ENCODE measurements at places on chromosomes 6 and 20.
A peak's percentile ranks its signal among the peaks of the same experiment; 100 is the strongest.

DNA sequence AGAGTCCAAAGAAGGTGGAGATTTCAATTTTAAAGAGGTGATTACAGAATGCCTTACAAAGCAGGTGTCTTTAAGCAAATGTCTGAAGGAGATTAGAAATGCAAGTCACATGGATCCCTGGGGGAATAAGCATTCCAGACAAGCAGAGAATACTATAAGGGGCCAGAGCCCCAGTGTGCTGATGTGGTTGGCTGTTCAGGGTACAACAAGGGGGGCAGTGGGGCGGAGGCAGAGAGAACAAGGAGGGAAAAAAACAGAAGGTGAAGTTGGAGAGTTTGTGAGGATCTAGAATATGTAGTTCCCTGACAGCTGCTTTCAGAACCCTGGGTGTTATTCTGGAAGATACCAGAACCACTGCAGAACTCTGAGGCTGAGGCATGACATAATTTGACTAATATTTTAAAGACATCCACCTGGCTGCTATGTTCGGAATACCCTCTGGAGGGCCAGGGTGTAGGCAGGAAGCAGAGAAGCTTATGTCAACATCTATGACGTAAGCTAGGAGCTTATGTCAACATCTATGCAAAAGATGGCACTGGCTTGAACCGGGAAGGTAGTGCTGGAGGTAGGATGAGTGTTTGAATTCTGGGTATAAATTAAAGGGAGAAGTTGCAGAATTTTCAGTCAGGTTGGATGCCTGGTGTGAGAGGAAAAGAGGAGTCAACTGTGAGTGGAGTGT is 276.3 kb upstream of the AGPAT4 start:
- DNase-seq = no peak

GRCh38 chr6:22029171-22029570 is 267.7 kb downstream of the PRL start:
- peak; percentile 44 for DNase-seq

- no peak for DNase-seq
Measured at GRCh38 chr20:58908221-58908620, 55.7 kb downstream of the GNAS start.

- DNase-seq = no peak
Measured at GRCh38 chr20:20839771-20840170, 127.3 kb upstream of the RALGAPA2 start.

GRCh38 chr6:31158863-31159855 is 770 bp downstream of the TCF19 start:
- DNase-seq = peak; percentile 20

DNA sequence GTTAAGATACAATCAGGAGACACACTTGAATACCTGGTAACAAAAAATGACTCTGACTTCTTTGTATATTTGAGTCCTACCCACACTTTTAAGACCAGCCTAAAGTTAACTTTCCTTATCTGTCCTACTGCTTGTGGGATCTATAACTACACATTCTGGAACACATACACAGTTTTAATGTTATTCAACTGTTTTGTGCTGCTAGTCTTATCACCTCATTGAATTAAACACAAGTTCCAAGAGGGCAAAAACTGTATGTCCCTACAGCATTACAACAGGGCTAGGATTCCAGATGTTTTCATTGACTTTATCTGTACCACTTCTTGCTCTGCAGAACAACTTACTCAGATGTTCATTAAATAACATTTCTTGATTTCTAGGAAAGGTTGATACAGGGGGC is 2.8 kb downstream of the HMGN3 start:
- no peak for DNase-seq

DNA sequence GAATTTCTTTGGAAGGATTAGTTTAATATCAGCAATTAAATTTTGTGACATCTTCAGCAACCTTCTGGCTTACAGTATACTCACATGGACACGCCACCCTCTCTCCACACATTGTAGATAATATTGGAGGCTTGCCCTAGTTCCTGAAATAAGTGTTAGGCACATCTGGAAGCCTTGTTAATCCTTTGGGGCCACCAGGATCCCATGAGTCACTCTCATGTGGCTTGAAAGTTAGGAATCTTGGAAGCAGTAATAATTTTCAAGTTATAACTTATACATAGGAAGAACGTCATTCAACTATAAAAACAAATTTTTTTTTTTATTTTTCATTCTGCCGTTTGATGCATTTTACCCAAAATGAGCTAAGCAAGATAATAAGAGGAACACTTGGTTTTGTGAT is 20.5 kb downstream of the LAMA4 start:
- peak; percentile 47 for DNase-seq

- no peak for DNase-seq
Measured at GRCh38 chr20:63857764-63858392, 3.4 kb upstream of the ABHD16B start.

DNA sequence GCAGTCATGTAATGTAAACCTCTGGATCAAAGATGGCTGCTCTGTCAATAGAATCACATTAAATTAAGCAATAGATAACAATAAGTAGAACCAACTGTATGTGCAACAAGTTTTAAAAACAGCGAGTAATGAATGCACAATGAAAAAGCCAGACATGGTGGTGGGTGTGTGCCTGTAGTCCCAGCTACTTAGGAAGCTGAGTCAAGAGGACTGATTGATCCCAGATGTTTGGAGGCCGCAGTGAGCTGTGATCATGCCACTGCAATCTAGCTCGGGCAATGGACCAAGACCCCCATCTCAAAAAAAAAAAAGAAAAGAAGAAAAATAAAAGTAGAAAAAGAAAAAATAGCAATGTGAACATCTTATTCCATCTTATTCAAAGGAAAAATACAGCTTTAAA is 558.7 kb upstream of the MMS22L start:
- DNase-seq = no peak

DNA sequence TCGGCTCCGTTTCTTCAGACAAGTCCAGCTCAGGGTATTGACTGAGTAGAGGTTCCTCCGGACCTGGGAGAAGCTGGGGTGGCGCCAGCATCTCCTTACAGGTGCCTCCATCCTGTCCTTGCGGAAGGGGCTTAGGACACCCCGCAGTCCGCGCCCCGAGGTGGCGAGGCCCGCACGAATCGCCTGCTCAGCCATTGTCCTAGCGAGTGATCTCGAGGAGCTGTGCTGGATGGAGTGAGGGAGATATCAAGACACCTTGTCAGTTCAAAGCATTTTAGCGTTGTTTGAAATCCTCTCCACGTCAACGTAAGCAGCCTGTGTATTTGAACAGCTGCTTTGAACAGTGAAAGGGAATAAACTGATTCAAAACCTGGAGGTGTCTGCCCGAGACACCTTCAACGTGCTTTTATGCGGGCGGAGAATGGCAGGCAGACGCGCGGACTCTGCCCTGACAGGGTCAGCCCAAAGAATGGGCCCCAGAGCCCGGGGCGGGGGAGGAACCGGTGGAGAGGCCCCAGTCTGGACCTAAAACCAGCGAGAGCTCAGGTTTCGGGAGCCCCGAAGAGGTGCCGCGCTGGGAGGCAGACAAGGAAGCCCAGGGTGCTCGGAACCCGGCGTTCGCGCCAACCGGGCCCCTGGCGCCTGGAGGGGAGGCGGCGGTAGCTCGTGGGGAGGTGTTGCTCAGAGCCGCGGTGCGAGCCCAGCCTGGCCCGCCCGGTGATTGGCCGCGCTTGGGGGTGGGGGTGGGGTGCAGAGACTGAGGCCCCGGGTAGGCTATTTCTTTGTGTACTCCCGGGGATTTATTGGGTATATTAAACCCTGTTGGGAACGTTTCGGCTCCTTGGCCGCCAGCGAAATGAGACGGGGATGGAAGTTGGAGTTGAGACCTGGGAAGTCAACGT is 3.1 kb upstream of the POU3F2 start:
- DNase-seq = no peak

DNA sequence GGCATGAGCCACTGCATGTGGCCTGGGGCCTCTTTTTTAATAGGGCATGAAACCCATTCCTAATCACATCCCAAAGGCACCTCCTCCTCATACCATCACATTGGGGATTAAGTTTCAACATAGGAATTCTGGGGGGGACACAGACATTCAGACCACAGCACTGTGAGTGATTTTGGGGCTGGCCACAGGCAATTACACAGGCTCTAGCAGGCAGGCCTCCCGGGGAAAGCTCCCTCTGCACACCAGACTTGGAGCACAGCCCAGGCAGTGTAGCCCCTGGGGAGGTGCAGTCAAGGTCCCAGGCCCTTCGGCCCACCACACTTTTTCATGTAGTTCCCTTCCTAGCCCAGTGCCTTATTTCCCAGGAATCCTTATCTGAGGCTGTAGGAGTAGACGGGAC is 5.5 kb downstream of the SFT2D1 start:
- no peak for DNase-seq

DNA sequence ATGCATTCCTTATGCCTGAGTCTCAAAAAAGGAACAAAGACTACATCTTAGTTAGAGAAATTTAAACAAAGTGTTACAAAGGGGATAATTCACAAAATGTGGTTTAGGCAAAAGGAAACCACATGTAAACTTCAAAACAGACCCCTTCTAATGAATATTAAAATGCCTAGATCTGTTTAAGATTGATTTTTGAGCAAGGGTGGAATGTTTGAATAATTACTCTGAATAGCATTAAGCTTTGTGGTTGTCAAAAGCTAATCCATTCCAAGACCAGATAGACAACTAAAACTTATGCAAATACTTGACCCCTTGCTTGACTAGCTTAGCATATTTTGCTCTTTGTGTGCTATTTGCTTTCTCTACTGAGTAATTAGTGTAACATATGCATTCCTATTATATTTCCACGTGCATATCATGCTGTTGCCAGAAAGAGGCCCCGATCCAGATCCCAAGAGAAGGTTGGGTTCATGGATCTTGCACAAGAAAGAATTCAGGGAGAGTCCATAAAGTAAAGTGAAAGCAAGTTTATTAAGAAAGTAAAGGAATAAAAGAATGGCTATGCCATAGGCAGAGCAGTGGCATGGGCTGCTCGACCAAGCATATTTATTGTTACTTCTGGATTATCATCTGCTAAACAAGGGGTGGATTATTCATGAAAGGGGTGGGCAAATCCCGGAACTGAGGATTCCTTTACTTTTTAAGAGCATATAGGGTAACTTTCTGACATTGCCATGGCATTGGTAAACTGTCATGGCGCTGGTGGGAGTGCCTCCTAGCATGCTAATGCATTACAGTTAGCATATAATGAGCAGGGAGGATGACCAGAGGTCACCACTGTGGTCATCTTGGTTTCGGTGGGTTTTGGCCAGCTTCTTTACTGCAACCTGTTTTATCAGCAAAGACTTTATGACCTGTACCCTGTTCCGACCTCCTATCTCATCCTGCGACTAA is 1193.4 kb upstream of the EYS start:
- DNase-seq = peak; percentile 3

- DNase-seq = no peak
Measured at GRCh38 chr6:10534419-10534762, 13.2 kb downstream of the GCNT2 start.

GRCh38 chr20:8432435-8433148 is 300.5 kb downstream of the PLCB1 start:
- no peak for DNase-seq

- no peak for DNase-seq
Measured at GRCh38 chr6:110548110-110548847, 71.9 kb upstream of the SLC22A16 start.

GRCh38 chr6:47093169-47093568 is 51.0 kb upstream of the ADGRF1 start:
- no peak for DNase-seq

DNA sequence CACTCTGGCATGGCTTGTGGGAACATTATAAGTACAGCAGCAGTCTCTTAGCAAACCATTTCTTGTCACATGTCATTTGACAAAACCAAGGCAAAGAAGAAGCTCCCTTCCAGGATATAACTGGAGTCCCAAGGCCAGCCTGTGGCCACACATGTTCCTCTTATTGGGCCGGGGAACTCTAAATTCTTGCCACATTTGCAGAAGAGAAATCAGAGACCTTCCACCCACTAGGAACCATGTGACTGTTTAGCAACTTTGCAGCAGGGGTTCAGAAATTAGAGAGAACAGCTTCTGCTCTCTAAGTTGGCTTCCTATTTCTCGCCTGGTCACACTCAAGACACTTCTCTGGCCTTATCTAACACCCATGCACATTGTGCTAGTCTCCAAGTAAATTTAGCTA is 20.4 kb upstream of the MEP1A start:
- DNase-seq = no peak

DNA sequence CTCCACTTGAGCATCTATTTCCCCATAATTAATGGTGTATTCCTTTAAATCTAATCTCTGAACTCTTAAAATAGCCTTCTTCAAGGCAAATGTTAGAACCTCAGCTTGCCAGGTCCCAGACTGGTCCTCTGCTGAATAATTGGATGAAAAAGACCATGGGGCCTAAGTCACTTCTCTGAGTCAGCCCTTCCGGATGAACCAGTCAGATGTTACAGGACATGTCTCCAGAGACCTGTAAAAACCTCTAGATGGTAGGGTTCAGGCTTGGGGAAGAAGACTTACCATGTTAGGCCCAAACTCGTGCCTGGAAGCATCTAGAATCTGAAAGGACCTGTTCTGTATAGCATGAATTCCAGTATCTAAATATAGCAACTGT is 97.3 kb downstream of the CDKAL1 start:
- DNase-seq = no peak

DNA sequence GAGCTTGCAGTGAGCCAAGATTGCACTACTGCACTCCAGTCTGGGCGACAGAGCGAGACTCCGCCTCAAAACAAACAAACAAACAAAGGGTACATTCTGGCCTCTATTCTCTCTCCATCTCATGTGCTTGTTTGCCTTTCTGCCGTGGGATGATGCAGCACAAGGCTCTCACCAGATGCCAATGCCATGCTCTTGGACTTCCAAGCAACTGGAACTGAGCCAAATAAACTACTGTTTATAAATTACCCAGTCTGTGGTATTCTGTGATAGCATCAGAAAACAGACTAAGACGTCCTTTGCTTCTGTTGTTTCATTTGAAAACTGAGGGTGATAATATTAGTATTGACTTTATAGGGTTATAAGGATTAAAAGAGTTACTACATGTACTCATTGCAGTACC is 3.6 kb upstream of the BRD2 start:
- no peak for DNase-seq

GRCh38 chr6:149891259-149891658 is 6.7 kb downstream of the RAET1E start:
- DNase-seq = no peak

- no peak for DNase-seq
Measured at GRCh38 chr6:155075930-155076695, 81.0 kb downstream of the TIAM2 start.

DNA sequence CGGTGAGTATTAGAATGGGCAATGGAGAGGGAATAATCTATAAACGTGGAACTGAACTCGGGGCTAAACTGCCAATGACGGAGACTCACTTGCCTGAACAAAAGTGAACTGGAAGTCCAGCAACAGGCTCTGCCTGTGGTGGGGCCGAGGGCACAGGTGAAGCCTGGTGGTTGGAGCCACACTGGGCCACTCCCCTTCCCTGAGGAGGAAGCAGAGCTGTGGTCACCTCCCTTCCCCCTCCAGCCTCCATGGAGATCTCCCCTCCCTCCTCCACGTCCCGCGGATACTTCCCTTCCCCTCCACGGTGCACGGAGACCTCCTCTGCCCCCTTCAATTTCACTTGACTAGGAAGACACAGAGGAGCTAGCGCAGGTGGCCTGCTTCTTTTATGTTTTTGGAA is 14.7 kb upstream of the DSP start:
- no peak for DNase-seq
